Activated T-cell treated with anti-CD3 and anti-CD28 coated beads, Interleukin-2, amount 50 U/mL, for 1 hour (primary cell): ENCODE measurements at places on chromosomes 12 and 14.

DNA sequence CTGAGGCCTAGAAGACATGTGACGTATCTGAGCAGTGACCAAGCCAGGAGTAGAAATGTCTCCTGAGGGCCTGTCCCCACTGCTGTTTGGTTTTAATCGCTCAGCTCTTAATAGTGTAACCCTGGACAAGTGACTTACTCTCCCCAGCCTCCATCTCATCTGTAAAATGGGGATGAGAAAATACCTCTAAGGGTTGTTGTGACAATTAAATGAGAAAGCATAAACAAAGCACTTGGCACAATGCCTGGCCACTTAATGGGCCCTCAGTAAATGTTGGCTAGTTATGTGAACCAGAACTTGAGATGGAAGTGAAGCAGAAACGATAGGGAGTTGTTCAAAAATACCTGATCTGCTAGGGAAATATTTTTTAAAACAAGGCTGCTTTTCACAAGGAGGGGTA is 58.2 kb downstream of the HMGA2 start:
- DNase-seq: no peak

DNA sequence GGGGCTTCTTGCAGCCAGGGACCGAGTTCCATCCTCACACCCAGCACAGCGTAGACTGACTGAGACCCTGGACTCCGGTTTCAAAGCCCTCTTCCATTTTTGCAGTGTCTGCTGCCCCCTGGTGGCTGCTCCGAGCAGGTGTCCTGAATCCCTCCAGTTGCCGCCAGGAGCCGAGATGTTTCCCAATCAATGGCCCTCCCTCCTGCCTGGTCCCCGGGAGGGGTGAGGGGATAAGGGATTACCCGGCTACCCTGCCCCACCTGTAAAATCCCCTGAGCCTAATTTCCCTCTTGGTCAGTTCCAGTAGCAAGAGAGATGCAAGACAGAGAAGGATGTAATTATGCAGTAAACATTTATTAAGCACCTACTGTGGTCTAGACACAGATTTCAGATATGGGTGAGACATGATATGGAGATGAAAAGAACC is 55.0 kb downstream of the PHETA1 start:
- DNase-seq: peak; percentile 76

DNA sequence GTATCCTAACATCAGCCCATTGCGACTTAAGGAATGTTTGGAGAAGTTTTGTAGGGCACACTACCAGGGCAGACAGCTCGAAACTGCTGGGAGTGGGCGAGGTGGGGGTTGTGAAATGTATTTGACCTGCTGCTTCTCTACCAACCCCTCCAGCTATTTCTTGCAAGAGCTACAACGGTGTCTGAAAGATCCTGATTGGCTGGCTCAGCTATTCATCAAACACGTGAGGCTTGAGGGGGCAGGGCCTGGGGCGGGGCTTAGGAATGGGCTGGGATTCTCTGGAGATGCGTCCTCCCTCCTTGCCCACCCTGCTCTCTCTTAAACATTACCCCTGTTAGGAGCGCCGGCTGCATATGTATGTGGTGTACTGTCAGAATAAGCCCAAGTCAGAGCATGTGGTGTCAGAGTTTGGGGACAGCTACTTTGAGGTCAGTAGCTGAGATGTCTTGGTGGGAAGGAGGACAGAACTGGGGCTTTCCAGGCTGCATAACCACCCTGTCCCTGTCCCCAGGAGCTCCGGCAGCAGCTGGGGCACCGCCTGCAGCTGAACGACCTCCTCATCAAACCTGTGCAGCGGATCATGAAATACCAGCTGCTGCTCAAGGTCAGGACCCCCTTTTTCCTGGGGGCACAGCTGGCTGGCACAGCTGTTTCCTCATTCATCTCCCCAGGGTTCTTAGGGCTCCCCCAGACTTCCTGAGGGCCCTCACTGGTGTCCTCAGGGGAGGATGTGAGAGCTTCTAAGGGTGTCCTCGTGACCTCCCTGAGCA is 3.1 kb downstream of the ARHGEF25 start:
- no peak for DNase-seq

- DNase-seq: no peak
These were observed 2.3 kb downstream of the MARS1 start for GRCh38 chr12:57490126-57490525.

GRCh38 chr12:52615208-52615868 is 3.0 kb downstream of the KRT73 start:
- no peak for DNase-seq

DNA sequence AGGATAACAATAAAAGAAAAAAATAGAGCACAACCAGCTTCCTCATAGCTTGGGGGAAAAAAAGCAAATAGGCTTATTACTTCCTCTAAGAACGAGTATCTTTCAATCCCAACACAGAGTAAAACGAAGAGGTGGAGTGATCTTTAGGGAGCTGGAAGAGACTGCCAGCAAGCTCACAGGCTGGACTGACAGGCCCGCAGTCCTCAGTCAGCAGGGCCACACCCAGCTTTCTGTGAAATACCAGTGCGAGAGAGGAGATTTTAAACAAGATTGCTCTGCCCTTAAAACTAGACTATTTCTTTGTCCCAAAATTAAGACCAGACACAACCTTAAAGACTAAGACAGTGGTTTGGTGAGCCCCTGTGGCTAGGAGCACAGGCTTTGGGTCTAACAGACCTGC is 32.9 kb downstream of the SETD3 start:
- no peak for DNase-seq

DNA sequence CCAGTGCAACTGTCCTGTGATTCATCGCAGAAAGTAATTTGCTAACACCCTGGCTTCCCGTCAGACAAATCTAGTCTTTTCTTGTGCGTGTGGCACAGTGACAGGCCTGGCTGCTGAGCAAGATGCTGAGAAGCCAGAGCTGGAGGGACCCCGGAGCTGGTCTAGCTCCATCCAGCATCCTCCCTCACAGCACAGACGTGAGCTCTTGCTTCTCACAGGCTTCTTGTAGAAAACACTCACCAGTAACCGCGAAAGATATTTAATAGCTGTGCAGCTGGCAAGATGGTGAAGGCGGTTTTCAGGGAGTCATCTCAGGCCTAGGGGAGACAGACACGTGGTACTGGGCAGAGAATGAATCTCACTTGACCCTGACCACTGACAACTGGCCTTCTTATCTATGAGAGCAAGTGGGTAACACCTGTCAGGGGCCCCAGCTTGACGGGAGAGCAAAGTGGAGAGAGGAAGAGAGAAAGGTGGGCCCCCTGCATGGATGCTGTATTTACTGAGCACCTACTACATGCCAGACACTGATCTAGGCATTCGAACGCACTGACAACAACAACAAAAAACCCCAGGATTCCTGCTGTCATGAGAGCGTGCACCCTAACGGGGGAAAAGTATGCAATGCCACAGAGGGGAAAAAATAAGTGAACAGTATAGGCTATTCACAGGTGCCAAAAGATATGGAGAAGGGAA is 63.3 kb downstream of the CCDC88C start:
- no peak for DNase-seq

- DNase-seq: no peak
These were observed 343.5 kb downstream of the PCNX1 start for GRCh38 chr14:71250791-71251190.

- no peak for DNase-seq
These were observed 10.4 kb downstream of the NCOR2 start for GRCh38 chr12:124556896-124557501.

GRCh38 chr14:104460791-104461651 is 118.5 kb upstream of the C14orf180 start:
- no peak for DNase-seq

GRCh38 chr12:70520847-70521246 is 116.4 kb downstream of the PTPRB start:
- no peak for DNase-seq

- peak; percentile 44 for DNase-seq
These were observed 2.9 kb downstream of the BCL11B start for GRCh38 chr14:99268810-99269707.

DNA sequence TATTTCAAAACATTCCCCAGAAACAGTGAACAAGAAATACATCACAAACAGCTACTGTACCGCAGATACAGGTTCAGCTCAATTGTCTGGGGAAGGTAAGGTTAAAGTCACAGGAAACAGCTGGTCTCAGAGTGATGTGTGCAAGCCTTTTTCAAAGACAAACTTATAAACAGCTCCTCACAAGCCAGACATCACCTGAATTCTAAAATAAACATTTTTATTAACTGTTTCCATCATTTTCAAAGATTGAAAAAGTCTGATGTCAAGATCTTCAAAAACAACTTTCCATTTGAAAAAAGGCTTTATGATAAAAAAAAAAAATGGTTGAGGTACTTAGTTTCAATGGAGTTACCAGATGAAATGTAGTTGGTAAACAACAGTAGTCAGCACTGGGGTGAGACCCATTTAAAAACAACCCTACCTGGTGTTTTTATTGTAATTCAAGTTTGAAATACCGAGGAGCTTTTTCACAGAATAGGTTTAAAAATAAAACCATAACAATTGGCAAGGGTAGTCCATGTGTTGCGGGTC is 4.0 kb downstream of the BTG1 start:
- DNase-seq: no peak

GRCh38 chr12:6536894-6537579 is 2.7 kb downstream of the GAPDH start:
- peak; percentile 37 for DNase-seq

GRCh38 chr14:68335312-68335711 is 457.6 kb downstream of the ZFP36L1 start:
- no peak for DNase-seq

DNA sequence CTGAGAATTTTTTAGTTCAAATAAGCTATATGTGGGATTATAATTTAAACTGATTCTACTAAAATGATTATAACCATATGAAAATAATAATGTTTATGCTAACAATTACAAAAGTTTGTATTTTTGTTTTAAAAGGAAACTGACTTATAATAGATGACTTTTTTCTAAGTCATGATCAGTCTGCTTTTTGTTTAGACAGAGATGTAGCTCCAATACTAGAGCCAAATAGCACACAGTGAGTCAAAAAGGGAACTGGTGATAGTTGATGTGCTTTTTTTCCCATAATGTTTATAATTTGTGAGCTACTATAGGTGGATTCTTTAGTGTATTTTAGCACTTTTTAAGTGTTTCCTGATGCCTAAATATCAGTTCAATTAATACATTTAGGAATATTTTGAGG is 28.3 kb downstream of the TMPO start:
- DNase-seq: no peak

DNA sequence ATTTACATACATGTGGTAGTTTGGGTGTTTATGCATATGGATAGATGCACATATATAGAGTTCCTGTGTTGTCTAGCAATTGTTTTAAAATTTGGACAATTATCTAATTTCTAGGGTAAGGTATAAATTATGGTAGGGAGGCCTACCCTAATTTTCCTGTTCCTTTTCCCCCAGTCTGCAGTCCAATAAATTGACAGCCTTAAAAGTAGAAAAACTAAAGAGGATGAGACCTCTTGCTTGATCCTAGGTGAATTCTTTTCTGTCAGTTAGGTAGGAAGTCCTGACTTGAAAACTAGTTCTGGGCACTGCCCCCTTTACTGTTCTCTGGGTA is 2.1 kb upstream of the CDKN1B start:
- DNase-seq: no peak

DNA sequence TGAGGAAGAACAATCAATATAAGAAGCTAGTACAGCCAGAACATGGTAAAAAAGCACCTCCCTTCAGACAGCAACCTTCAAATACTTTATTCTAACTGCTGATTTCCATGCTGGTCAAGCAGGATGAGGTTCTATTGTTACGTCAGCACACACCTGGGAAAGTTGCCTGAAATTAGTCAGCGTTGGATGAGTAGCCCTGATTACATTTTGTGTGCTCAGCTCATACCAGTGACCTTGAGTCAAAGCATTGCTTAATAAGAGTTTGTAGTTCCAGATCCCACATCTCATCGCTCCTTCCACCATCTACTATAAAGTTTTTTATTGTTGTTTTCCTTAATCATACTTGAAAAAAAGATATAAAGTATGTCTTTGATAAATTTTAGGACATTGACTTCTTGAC is 361.5 kb downstream of the EGLN3 start:
- DNase-seq: no peak

GRCh38 chr14:86942936-86943335 is 1050.0 kb downstream of the GALC start:
- DNase-seq: no peak

GRCh38 chr14:71666571-71667145 is 265.6 kb upstream of the RGS6 start:
- DNase-seq: no peak

- DNase-seq: no peak
These were observed 155.2 kb downstream of the LRIG3 start for GRCh38 chr12:58765076-58765475.

GRCh38 chr12:13913371-13913770 is 68.0 kb downstream of the GRIN2B start:
- no peak for DNase-seq

DNA sequence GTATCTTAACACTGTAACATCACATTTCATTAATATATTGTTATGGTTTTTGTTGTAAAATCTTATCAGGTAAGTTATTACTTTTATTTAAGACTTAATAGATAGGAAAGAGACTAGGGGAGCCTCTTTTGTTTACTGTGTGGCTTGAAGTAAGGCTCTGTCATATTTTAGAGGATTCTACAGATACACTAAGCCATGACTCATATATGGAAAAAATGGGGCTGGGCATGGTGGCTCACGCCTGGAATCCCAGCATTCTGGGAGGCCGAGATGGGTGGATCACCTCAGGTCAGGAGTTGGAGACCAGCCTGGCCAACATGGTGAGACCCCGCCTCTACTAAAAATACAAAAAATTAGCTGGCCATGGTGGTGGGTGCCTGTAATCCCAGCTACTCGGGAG is 23.6 kb upstream of the NPFF start:
- no peak for DNase-seq

DNA sequence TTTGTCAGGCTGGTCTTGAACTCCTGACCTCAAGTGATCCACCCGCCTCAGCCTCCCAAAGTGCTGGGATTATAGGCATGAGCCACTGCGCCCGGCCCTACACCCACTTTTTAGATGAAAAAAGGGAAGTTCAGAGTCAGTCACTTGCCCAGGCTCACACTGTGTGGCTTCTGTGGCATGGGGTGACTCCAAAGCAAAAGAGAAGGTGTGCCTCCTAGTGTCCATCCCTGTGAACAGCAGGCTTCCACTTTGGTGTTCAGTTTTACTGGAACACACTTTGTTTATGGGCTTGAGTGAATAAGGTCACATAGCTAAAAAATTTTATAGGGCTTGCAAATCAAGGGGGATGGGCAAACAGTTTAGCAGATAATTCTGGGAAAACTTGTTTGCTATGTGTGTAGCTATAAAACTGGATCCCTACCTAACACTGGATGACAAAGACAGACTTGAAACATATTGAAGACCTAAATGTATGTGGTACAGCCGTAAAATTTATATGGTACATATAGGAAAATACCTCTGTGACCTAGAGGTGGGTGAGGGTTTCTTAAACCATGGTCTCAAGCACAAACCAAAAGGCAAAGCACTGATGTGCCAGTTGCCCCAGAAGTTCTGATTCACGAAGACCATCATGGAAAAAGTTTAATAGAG is 54.9 kb downstream of the EID3 start:
- DNase-seq: peak; percentile 66
